Activated CD4-positive, alpha-beta T cell treated with anti-CD3 and anti-CD28 coated beads, Interleukin-2, amount 50 U/mL, for 48 hours (primary cell): ENCODE measurements at places on chromosomes 16 and 17.

DNA sequence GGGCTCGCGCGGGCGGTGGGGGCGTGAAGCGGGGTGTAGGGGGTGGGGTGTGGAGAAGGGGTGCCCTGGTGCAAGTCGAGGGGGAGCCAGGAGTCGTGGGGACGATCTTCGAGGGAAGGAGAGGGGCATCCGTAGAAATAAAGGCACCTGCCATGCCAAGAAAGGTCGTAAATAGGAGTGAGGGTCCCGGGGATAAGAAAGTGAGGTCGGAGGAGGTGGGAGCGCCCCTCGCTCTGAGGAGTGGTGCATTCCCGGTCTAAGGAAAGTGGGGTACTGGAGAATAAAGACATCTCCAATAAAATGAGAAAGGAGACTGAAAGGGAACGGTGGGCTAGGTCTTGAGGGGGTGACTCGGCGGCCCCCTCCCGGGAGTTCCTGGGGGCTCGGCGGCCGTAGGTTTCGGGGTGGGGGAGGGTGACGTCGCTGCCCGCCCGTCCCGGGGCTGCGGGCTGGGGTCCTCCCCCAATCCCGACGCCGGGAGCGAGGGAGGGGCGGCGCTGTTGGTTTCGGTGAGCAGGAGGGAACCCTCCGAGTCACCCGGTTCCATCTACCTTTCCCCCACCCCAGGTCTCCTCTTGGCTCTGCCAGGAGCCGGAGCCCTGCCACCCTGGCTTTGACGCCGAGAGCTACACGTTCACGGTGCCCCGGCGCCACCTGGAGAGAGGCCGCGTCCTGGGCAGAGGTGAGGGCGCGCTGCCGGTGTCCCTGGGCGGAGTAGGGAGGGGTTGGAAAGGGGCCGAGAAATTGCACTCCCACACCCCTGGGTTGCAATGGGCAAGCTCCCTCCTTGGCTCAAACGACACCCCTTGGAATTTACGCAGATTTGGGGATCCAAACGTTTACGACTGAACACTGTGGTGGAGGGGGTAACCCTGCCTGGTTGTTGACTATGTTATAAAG lies 888 bp downstream of the CDH1 start:
- no peak for DNase-seq

DNA sequence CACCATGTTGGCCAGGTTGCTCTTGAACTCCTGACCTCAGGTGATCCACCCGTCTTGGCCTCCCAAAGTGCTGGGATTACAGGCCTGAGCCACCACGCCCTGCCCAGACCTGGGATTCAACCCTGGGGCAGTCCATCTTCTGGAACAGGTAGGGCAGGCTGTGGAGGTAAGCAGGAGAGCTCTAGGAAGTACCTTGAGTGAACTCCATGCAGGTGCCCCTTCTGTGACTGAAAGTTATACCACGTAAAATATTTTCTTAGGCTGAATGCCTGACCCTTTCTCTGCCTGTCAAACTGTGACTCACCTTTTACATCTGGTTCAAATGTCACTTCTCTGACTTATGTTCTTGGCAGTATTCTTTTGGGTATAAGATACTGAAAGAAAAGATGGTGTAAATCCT lies 86.7 kb upstream of the ELAC2 start:
- DNase-seq = no peak

DNA sequence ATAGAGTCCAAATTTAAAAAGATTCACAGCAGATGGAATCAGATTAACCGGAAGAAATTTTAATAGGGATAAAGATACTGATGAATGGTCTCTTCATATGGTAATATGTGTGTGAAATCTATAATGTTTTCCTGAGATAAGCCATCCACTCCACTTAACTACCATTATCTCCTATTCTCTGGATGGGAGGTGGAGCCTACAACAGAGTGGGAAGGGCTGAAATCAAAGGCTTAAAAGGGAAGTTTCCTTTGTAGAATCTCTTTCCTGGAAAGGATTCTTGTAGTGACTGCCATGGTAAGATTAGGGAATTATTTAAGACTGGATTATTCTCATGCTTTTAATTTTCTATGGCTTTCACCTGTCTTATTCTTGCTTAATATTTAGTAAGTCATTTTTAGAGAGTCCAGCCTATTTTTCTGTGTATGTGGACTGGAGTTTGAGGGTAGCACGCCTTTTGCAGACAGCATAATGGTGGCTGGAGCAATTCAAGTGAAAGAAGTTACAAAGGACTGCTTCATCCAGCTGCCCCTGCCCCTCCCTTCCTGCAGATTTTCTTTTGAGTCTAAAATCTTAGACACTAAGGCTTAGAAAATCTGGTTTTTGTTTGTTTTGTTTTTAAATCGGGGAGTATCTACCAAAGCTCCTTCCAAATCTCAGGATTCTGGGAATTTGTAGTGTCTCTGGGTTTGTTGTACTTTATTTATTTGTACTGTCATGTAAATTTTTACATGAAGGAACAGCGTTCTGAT lies 26.5 kb downstream of the KAT7 start:
- DNase-seq = no peak

DNA sequence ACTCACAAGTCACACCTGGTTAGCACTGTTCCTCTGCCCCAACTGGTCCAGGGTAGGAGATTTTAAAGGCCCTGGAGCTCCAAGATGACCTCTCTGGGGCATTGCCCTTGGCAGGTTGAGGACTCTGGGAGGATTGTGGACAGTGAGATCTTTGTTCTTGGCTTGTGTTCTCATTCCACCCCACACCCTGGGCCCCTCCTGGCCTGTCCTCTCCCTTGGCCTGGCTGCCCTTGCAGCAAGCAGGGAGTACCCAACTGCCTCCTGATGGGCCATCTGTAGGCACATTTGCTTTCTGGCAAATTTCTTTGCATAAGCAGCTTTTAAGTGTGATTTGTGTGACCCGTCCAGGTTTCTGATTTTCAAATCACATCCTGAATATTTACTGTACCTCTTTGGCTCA lies 239.6 kb downstream of the UTP18 start:
- DNase-seq = no peak

DNA sequence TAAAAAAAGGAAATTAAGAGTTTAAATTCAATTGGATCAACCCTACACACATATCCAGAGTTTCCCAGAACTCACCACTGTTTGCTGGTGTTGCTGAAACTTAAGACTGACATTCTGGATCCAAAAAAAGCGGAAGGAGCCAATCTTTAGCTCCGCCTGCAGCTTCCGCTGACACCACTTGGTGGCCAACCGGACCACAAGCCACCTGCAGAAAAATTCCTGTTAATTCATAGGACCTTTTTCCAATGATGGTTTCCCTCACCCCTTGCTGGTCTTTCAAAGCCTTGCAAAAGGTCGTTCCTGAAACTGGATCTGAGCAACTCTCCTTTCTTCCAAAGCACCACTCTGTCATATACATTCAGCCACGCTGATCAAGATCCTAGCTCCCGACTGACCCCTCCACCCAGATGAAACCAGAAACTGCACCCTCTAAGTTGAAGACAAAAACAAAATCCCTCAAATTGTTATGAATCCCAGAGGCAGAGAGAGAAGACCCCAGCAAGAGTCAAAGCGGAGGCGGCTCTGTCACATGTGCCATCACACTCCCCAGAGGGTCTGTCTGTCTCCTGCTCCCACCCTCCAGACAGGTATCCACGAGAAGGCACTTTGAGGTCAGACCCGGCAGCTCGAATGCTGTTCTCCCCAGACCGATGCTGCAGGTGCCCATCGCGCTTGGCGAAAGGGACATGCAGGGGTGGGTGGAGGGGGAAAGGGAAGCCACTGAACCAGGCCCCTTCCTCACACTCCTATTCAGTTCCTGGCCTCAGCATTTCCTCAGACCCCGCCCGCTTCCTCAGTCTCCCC lies 773 bp downstream of the BLTP2 start:
- DNase-seq = peak; percentile 45

DNA sequence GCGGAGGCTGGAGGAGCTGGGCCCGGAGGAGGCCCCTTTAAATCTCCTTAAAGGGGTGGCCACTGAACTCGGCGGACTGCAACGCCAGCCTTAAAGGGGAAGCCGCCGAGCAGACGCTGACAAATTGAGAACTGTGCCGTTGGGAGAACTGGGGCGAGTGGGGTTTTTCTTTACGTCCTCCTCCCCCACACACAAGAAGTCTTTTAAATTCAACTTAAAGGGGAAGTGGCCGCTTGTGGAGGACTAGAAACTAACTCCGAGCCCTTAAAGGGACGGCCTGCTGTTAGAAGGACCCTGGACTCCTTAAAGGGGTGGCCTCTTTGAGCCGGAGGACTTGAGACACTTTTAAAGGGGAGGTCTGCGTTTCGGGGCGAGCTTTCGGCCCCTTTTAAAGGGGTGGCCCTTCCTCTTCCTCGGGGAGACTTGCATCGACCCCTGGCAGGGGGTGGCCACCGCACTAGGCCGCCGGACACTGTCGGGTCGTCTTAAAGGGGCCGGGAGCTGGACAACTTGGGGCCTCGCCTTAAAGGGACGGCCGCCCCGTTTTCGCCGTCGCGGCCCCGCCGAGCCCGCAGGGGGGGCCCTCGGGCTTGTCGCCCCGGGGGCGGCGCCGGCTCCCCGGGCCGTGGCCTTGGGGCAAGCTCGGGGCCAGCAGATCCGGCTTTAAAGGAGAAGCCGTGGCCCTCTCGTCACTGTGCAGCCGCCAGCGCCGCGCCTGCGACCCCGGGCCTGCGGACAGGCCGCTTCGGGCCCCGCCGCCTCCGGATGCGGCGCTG lies 688 bp downstream of the FBRS start:
- DNase-seq = peak; percentile 95

DNA sequence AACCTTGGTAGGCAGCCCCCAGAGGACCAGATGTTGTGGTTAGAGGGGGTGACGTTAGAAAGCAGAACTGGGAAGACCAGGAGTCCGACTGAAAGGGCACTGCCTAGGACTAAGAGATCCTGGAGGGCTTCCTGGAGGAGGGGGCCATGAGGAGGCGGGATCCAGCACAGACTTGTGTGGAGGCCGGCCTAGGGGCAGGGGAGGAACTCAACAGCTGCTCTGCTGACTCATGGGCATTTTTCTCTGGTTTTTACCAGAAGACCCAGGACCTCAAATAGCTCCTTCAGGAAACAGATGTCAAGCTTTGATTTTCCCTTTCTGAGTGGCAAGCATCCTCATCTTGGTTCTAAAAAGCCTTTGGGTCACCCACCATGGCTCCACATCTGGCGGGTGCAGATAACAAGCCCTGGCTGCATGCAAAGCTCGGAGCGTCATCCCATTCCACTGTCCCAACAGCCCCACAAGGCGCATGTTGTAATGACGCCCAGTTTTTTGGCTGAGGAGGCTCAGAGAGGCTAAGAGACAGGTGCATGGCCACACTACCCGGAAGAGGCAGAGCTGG lies 29.0 kb downstream of the IL21R start:
- DNase-seq = peak; percentile 23

GRCh38 chr16:86242244-86243122 lies 267.8 kb upstream of the FOXF1 start:
- no peak for DNase-seq

GRCh38 chr17:47735536-47736011 lies 2.5 kb downstream of the TBX21 start:
- DNase-seq = no peak

- DNase-seq = no peak
These were observed 3.5 kb downstream of the GDE1 start for GRCh38 chr16:19518388-19518787.

DNA sequence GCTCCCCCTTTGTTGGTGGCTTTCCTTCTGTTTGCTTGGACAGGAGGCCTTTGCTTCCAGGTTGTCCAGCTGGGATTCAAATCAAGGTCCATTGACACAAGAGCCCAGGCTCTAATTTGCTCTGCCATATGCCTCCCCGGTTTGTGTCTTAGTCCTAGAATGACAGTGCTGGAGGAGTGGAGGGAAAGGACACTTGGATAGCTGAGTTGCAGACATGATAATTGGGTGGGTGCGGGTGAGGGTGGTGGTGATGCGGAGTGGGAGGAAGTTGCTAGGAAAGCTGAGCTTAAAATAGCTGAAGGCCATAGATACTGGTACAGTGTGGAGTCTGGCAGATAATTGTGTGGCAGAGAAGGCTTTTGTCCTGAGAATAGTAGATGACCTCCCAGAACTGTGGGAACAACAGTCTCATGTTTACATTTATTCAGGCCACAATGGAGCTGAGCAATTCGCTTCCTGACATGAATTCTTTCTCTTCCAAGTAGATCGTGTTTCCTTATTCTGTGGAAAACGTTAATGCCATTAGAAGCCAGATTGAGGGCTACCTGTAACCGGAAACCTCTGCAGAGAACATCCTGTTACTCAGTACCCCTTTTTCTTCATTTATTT lies 23.8 kb downstream of the SEC14L1 start:
- no peak for DNase-seq

DNA sequence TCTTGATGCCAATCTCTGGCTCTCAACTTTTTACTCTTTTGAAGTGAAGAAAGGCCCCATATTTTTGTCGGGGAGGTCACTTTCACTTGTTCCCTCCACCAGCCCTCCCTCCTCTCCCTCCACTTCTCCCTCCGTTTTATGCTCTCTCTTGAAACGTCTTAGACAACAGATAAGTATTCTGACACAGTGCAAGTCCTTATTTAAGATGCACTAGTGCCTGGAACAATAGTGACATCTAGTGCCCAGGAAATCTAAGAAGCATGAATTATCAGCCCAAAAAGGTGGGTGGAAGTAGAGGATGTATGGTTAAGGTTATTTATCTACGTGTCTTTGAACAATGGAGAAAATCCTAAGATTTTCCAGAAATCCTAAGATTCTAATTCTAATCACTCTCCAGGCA lies 17.9 kb downstream of the PSME3IP1 start:
- no peak for DNase-seq

- DNase-seq = no peak
These were observed 1.5 kb upstream of the TCF25 start for GRCh38 chr16:89871895-89872294.

GRCh38 chr17:78318407-78318806 lies 41.5 kb downstream of the SOCS3 start:
- DNase-seq = no peak

GRCh38 chr17:29715680-29716079 lies 93.0 kb upstream of the CORO6 start:
- no peak for DNase-seq

DNA sequence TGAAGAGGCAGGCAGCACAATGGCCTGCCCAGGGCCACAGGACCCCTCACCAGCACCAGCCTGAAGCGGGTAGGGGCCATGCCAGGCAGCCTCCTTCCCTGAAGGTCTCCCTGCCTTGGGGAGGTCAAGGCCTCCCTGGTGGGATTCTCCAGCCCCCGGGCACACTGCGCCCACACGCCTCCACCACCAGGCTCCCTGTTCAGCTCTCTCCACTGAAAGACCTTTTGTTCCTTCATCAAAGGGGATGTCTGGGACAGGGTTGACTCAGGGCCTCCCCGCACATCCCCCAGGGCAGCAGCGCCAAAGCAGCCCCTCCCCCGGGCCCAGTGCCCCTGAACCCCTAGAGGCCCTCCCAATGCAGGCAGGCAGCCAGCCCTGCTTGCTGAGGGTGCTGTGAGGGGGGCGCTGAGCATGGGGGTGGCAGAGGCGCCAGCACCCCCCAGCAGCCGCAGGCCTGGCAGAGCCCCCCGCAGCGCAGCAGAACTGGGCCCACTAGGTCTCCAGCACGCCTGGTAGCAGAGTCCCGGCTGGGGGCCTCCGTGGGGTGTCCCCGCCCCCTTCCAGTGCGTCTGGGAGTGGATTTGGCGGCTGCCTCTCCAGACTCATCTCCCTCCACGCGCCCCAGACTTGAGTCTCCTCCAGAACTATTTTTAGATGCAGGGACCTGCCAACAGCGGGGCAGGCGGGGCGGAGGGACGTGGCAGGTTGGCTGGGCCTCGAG lies 13.1 kb downstream of the BCAR1 start:
- no peak for DNase-seq

GRCh38 chr16:1929105-1929504 lies 10.9 kb upstream of the HS3ST6 start:
- DNase-seq = peak; percentile 16

GRCh38 chr17:488993-489757 lies 136.6 kb upstream of the RPH3AL start:
- peak; percentile 19 for DNase-seq
